ENCODE measurements at places on chromosomes 16 and 17. TPM values are rescaled to one million over a fixed set of nuclear protein-coding genes. Genes with fewer than 3 reads are reported as not detected.

GRCh38 chr16:12434567-12434966 lies 369.1 kb downstream of the CPPED1 start:
- DNase-seq = no peak

GRCh38 chr17:57154921-57155320 lies 69.9 kb downstream of the AKAP1 start:
- no peak for DNase-seq

GRCh38 chr17:39787743-39788484 lies 50.2 kb downstream of the GRB7 start:
- no peak for DNase-seq

- DNase-seq = no peak
These were observed 540 bp downstream of the MFSD11 start for GRCh38 chr17:76738468-76738850.

DNA sequence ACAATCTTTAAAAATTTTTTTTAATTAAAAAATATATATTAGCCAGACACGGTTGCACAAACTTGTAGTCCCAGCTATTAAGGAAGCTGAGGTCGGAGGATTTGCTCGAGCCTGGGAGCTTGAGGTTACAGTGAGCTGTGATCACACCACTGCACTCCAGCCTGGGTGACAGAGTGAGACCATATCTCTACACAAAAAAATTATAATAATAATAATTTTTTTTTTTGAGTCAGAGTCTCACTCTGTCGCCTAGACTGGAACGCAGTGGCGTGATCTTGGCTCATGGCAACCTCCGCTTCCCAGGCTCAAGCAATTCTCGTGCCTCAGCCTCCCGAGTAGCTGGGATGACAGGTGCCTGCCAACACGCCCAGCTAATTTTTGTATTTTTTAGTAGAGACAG lies 23.8 kb downstream of the LITAF start:
- no peak for DNase-seq

GRCh38 chr17:60087882-60088669 lies 9.4 kb upstream of the HEATR6 start:
- no peak for DNase-seq

GRCh38 chr16:51129105-51129504 lies 22.0 kb downstream of the SALL1 start:
- DNase-seq = no peak

Gene STAT5A
- total RNA-seq = 1.6 TPM

- DNase-seq = no peak
These were observed 27.1 kb upstream of the LASP1NB start for GRCh38 chr17:38898291-38898679.

Gene PRR11
- 47.7 TPM for total RNA-seq

Gene C16orf74
- 2.9 TPM for total RNA-seq

GRCh38 chr17:67223924-67224323 lies 21.1 kb downstream of the HELZ start:
- no peak for DNase-seq

GRCh38 chr16:57725976-57726375 lies 9.6 kb upstream of the KATNB1 start:
- DNase-seq = no peak
